ENCODE measurements at places on chromosomes 4 and X.
A peak's percentile ranks its signal among the peaks of the same experiment; 100 is the strongest.

DNA sequence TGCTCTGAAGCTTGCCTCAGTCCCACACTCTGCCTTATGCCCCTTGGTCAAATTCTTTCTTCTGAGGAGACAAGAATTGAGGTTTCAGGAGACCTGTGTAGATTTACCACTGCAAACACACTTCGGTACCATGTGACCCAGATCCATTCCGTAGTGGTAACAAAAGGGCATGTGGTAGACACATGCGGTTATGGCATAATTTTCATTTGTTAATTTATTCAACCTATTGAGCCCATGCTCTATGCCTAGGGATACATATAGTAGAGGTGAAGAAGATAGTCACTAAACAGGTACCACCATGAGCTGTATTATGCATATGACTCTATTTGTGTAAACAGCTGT is 190.9 kb downstream of the NDST4 start:
- no peak for DNase-seq

- peak; percentile 2 for DNase-seq
These were observed 214.4 kb downstream of the DCHS2 start for GRCh38 chr4:154277172-154277571.

GRCh38 chr4:8472689-8473197 is 32.2 kb downstream of the TRMT44 start:
- no peak for DNase-seq

- no peak for DNase-seq
These were observed 194.4 kb downstream of the BCOR start for GRCh38 chrX:39903343-39903742.

DNA sequence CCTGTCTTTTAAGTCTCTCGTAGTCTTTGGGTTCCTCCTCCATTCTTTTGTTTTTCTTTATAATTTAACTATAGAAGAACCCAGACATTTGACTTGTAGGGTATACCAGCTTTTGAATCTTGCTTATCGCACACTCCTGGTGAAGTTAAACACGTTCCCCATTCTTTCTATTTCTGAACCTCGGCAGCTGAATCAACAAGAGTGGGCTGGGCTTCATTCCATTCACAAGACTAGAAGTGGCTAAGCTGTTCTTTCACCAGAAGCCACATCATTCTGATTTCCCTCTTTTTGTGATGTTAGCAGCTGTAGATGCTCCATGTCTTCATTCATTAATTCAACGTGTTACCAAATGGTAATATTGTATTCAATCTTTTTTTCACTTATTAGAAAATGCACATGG is 167.9 kb downstream of the CORIN start:
- DNase-seq: no peak

- no peak for DNase-seq
These were observed 100.2 kb downstream of the PDLIM5 start for GRCh38 chr4:94551643-94552564.

DNA sequence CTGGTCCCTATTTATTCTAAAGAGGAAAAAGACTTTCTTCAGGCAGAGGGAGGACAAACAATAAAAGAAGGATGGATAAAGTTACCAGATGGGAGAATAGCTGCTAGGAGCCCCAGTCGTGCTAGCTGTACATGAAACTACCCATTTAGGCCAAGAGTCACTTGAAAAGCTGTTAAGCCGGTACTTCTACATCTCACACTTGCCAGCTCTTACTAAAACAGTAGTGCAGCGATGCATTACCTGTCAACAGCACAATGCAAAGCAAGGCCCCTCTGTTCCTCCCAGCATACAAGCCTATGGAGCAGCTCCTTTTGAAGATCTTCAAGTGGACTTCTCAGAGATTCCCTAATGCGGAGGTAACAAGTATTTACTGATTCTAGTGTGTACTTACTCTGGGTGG is 1138.8 kb downstream of the ARAP2 start:
- no peak for DNase-seq

DNA sequence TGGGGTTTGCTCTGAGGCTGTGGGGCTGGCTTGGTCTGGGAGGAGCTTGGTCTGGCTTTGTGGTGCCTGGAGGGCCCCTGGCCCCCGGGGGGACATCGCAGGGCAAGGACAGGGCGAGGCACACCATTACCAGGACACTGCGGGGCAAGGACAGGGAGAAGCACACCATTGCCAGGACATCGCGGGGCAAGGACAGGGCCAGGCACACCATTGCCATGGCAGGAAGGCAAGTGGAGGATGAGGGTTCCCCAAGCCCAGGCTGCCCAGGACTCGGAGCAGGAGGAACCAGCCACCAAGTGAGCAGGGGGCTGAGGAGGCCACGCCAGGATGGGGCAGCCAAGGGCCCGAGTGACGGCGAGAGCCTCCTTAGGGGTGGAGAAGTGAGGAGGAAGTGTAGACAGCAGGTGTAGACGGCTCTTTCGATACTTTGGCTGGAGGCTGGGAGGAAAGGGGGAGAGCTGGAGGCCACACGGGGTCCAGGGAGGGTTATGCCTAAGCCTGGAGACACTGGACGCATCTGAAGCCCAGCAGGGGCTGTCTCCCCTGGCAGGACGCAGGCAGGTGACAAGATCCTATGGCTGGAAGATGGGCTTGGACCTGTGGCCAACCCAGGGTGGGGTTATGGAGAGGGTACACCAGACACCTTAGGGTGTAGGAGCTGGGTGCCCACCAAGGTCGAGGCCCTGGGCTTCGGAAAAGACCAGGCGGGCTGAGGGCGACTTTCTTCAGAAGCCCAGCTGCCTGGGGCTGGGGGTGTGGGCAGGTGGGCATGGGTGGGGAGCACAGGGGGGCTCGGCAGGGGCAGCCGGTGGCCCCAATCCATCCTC is 7.3 kb downstream of the NKX1-1 start:
- no peak for DNase-seq

- DNase-seq: no peak
These were observed 43.8 kb downstream of the GLRA2 start for GRCh38 chrX:14573161-14573560.

DNA sequence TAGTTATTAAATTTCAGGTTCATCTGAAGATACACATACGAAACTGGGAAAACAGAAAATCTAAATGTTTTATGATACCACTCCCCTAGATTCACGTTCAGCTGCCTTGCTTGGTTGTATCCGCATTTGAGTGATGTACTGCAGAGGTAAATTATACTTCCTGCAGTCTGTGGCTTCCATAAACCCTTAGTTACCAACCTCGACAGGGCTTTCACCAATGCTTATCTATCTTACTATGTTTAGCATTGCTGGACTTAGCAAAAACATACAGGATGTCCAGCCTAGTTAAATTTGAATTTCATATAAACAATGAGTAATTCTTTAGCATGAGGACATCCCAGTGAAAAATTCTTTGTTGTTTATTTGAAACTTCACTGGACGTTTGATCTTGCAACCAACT is 108.8 kb downstream of the TMA16 start:
- no peak for DNase-seq

GRCh38 chrX:112946227-112946626 is 105.6 kb upstream of the AMOT start:
- no peak for DNase-seq

- DNase-seq: no peak
These were observed 145.5 kb upstream of the FGF13 start for GRCh38 chrX:138856881-138857604.

- DNase-seq: no peak
These were observed 95.4 kb upstream of the BANK1 start for GRCh38 chr4:101695176-101695575.

Data from neural crest cell (in vitro differentiated cells).